ENCODE measurements at places on chromosomes 2 and 18.

GRCh38 chr2:240916571-240917008, 10.5 kb downstream of the CROCC2 start:
- DNase-seq = peak; percentile 77

DNA sequence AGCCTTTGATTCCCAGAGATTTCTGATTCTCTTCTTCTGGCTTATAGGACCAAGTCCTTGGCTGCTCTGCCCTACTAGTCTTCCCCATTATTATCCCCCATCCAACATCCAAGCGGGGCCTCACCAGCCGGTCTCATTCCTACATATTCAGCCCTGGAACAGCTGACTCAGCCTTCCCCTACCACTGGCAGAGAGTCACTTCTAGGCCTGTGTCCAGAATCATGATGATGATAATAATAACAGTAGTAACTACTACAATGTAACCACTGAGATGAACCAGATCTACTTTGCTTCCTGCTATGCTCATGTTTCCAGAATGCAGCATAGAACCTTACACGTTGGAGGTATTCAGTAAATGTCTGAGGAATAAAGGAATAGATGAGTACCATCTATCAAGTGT, 295.2 kb downstream of the SRBD1 start:
- peak; percentile 89 for DNase-seq

- no peak for DNase-seq
Observed at GRCh38 chr18:1253827-1254226, 349.2 kb downstream of the ADCYAP1 start.

GRCh38 chr2:54560146-54560881, 104.2 kb downstream of the SPTBN1 start:
- peak; percentile 83 for DNase-seq

- DNase-seq = peak; percentile 51
Observed at GRCh38 chr2:47422560-47422959, 19.6 kb downstream of the MSH2 start.

DNA sequence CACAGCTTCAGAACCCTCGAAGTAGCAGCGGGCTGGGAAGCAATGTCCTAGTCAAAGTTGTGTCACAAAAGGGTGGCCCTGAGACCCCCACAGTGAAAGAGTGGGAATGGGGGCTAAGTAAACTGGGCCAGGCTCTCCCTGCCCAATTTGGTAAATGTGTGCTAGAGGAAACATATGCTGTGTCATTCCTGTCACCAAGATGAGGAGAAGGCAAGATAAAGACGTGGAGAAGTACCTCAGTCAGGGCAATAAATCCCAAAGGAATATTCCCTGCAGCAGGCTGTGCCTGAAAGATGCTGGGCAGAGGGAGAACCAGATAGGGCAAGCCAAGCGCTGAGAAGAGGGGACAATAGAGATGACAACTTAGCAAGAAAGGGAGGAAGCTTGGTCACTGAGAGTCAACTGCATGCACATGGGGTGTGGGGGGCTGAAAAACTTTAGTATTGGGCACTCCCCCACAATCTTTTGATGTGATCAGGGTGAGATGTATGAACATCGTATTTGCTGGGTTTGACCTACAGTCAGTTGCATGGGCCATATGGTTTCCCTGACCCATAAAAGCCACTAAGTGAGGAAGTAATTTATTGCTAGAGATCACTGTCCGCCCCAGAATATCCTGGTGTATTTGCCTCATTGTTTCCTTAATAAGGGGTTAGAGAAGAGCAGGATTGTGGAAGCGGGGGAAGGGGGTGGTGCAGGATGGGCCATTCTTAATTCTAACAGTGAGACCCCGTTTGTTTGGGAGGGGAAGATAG, 49.9 kb upstream of the CXCR4 start:
- DNase-seq = no peak

DNA sequence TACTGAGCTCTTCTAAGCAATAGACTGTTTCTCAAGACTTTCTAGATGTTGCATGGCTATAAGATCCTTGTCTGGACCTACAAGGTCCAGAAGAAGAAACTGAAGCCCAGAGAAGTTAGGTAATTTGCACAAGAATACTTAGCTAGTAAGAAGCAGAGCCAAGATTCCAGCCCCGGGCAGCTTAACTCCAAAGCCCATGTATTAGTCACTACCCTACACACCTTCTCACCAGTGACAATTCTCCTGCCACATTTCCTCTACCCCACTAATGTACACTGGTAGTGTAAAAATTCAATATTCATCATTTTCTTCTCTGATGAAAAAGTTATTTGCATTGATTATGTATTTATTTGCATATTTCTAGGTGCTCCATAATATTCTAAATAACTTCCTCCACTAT, 95.5 kb upstream of the CREB1 start:
- DNase-seq = no peak

DNA sequence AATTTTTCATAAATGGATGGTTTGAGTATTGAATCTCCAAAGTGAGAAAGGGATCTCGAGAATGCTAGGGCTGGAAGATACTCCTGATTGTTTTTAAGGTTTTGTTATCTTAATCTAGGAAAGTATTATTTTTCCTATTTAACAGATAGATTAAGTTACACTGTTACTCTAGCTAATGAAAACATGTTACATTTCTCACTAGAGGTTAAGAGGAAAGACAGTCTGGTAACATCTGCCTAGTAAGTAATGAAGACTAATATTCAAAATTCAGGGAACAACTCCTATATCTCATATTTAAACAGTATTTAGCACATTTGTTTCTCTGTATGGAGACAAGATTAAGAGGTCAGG, 2.0 kb downstream of the GALNT3 start:
- no peak for DNase-seq

- no peak for DNase-seq
Observed at GRCh38 chr2:152508446-152508845, 173.5 kb downstream of the FMNL2 start.

DNA sequence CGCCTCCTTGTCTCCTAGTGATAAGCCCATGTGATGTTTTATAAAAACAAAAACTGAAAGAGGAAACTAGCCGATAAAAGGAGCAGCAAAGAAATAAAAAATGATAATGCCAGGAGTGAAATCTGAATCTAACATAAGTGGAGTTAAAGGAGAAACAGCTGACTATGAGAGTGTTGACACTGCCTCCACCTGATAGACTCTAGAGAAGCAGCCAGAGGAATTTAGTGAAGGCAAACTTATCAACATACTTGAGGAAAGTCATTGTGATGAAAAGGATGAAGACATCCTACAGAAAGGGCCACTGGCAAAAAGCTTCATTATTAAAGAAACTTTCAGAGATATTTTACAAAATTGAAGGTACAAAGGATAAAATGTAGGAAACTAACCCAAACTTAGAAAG, 1.9 kb downstream of the M1AP start:
- no peak for DNase-seq

- peak; percentile 11 for DNase-seq
Observed at GRCh38 chr18:24262087-24262486, 123.2 kb downstream of the CABYR start.

GRCh38 chr2:240526521-240526920, 31.3 kb downstream of the ANKMY1 start:
- no peak for DNase-seq

GRCh38 chr2:189232759-189233406, 53.3 kb upstream of the COL5A2 start:
- peak; percentile 31 for DNase-seq

- no peak for DNase-seq
Observed at GRCh38 chr2:52960881-52961280, 806.7 kb upstream of the CHAC2 start.

DNA sequence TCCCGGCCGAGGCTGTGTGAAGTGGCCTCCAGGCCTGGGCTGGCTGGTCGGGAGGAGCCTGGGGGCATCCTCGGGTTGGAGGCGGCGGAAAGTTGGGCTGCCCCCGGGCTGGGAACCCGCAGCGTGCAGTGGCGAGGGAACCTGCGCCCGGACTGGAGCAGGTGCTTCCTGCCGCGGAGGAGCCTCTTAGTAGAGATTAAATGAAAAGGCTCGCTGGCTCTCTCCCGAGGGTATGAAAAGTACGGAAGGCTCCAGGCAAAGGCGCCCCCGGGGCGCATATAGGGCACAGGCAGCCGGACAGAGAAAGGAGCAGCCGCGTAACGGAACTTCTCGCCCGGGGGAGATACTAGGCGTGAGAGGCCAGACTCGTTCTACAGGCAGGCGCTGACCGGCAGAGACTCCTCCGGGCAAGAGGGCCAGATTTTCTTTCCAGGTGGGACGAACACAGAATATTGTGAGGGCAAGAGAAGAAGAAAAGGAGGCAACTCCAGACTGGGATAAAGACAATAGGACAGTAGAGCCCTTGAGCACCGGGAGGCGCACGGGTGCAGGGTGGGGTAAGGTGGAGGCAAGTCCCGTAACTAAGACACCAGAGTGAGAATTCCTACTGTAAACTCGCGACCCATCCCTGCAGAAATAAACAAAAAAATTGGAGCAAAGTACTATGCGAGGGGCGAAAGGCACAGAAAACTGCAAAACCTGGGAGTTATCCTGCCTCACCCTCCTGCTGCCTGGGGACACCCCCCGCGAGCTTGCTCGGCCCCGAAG, 816 bp downstream of the CDH2 start:
- DNase-seq = peak; percentile 44

- no peak for DNase-seq
Observed at GRCh38 chr2:240024766-240025165, 376 bp downstream of the NDUFA10 start.

- peak; percentile 85 for DNase-seq
Observed at GRCh38 chr2:1791685-1792435, 47.5 kb upstream of the PXDN start.

GRCh38 chr18:80233201-80233835, 14.0 kb downstream of the PARD6G start:
- no peak for DNase-seq

GRCh38 chr2:151299920-151300539, 10.6 kb upstream of the NMI start:
- DNase-seq = no peak

- no peak for DNase-seq
Observed at GRCh38 chr2:39375917-39376316, 61.2 kb downstream of the MAP4K3 start.

DNA sequence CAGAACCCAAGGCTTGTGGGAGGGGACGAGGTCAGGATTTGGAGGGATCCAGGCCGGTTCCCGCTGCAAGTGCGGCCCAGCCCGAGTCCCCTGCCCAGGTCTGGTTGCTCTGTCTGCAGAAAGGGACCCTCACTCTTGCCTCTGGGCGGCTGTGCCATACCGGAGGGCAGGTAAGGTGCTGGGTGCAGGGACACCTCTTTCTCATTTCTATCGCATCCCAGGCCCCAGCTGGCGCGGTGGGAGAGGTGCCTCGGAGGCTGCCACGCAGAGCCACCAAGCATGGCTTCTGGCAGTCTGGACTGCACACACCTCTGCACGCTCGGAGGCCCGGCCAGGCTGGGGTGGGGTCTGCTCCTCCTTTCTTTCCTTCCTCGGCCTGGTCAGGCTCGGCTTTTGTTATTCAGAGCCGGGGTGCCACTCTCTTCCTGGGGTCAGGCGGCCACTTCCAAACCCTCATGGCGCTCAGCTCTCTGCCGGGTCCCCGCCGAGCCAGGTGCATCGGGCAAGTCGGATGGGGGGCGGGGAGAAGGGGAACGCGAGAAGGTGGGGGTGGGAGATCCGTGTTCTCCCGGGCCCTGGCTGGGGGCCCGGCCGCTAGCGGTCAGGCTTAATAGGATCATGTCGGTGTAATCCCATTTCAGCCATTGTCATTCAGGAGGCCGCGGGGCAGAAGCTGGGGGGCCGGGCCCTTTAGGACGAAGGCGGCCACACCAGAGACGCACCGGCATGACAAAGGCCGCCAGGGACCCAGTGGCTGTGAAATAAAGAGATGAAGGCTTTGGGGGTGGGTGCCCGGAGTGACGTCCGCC, 9.0 kb downstream of the GBX2 start:
- no peak for DNase-seq

DNA sequence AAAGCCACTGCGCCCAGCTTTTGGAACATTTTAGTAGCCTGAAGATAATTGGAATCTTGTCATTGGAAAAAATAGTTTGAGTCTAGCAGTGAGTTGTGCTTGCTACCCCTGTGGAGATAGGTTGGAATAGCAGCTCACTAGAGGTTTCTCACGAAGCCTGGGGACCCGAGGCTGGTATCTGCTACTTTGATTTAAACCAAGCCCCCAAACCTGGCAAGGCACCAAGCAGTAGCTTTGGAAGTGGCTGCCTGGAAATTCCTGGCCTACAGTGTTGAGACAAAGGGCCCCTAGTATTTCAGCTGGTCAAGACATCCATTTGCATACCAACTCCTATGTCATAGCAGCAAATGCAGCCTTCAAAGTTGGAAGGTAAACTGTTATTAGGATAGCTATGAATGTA, 42.1 kb downstream of the NOP58 start:
- no peak for DNase-seq

- no peak for DNase-seq
Observed at GRCh38 chr18:46040747-46041104, 31.3 kb downstream of the PSTPIP2 start.

DNA sequence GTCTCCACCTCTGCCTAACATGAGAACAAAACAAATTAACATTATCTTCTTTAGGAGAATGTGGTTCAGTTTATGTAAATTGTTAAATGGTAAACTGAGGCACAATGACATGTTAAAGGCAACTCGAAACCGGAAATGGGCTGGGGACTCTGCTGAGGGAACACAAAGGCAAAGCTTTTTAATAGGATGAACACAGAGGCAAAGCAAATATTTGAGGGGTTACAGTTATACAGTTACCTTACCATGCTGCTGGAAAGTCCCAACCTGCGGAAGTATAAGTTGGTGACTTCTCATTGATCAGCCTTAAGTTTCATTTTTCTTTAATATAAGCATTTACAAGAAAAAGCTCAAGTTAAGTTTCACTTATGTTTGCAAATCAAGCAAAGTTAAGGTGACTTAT, 195.0 kb downstream of the DLGAP1 start:
- DNase-seq = no peak

DNA sequence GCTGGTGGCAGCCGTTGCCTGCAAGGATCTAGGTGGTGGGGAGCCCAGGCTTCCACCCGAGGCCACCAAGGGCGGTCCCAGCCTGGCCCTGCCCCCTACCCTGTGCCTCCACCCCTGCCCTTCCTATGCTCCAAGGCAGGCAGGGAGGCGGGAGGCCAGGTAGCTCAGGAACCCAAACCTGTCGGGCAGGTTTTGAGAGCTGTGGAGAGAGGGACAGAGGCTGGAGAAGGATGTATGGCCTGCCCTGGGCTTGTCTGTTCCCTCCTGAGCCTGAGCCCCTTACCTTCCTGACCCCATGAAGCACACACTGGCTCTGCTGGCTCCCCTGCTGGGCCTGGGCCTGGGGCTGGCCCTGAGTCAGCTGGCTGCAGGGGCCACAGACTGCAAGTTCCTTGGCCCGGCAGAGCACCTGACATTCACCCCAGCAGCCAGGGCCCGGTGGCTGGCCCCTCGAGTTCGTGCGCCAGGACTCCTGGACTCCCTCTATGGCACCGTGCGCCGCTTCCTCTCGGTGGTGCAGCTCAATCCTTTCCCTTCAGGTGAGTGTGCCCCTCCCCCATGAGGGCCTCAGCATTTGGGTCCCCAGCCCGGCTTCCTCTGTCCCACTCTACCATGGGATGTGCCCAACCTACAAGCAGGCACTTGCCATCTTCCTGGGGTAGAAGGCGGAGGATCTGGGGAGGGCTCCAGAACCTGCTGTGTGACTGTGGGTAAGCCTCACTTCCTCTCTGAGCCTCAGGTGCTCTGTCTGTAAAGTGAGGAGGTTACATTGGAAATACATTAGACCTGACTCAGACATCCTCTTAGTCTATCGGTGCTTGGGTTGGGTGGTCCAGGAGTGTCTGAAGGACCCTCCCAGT, at the start of gene PROM2:
Gene PROM2 (plus strand): TSS at position 159 of the 860 bp plus-strand sequence. CDS start 137 bp downstream, at position 296.
- DNase-seq = no peak

Data from LHCN-M2 (cell line).